ENCODE measurements at places on chromosomes 1 and 21.

DNA sequence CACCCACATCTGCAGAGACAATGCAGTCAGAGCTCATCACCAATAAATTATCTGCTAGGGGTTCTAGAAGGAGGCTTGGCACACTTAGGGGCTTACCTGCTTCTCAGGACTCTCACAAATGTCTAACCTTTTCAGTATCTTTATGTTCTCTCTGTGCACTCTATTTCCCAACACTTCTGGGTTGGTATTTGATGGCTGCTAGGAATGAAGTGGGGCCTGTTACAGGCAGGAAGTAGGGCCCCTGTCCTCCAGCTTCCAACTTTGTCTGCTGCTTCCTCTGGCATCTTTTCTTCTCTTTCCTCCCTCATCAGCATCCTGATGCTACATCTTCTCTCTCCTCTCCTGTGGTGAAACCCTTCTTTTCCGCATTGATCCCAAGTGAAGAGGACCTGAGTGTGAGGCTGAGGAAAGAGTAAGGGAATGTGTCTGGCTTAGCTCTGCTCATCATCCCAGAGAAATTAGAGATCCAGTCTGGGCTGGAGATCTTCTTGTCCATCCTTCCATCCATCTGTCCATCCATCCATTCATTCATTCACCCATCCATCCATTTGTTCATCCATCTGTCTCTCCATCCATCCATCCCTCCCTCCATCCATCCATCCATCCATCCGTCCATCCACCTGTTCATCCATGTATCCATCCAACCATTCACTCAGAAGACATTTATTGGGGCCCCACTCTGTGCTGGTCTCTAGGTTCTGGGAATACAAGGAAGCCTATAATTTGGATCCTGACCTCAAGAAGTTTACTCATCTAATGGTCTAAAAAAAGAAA is 2.9 kb upstream of the CSRP1 start:
- no peak for DNase-seq

DNA sequence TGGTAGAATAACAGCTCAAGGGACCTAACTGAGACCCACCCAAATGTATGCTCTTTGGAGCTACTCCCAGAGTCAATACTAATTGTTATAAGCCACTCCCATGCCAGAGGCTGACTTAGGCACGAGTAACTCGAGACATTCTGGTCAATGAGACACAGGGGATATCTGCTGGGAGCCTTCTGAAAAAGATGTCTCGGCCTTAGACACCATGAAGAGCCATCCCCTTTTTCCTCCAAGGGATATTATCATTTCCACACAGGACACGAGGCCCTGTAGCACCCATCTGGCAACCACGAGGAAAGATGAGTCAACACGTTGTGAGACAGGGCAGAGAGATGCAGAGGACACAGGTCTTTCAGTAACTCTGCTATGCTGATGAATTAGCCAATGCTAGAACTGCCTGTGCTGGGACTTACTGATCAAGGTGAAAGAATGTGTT is 30.7 kb downstream of the ITPKB start:
- no peak for DNase-seq

DNA sequence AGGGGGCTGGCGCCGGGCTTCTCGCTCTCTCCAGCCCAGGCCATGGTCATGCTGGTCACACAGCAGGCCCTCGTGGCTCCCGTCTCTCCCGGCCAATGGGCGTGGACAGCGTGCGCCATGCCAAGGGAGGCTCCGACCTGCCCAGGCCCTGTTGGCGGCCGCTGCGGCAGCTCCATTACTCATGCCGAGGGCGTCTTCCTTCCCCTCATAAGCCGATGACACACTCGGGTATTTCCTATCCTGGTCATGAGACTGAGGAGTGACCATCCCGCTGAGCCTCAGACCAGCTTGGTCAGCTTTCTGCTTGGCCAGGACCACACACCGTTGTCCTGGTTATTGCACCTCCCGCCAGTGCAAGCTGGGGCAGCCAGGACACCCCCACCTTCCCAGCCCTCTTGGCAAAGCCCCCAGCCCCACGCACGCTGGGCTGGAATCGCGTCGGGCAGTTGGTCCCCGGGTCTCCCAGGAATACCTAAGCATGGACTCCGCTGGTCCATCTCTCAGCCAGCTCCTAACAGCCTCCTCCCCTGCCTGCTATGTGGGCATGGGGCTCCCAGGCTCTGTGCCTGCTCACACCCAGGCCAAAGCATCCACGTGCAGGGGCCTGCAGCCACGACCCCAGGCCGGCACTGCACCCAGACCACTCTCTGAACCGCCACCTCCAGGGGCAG is 49.8 kb downstream of the ARHGEF16 start:
- no peak for DNase-seq

- DNase-seq: peak; percentile 97
Observed at GRCh38 chr1:26833432-26834405, 7.2 kb downstream of the ZDHHC18 start.

DNA sequence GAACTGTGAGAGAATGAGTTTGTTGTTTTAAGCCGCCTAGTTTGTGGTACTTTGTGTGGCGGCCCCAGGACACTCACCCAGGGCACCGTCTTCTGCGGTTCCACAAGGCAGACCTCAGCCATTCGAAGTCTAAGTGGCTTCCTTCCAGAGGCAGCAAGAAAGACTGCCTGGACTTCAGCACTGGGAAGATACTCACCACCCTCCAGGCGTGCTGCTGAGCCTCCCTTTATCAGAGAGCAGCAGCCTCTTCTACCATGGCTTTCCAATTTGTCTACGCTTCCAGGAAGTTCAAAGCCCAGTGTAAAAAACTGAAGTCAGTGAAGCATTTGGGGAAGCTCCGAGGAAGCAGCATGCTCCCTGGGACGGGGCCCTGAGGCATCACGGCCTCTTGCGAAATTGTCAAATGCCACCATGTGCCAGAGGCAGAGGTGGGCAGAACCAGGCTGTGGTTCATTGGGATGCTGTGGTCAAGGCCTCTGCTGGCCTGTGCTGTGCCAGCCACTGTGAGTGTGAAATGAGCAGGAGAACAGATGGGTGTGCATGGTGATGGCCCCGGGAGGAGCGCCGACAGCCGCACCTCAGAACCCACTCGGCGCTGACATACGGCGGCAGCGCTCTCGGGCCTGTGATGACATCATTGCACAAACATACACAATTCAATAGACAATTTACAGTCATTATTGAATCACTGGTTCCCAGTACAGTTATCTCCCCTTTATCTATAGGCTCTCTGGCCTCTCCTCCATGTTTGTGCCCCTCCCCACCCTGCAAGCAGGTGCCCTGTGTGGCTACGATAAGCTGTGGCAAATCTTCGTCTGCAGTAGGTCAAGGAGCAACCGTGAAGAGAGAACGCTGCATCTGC is 110.4 kb downstream of the PDE9A start:
- no peak for DNase-seq

DNA sequence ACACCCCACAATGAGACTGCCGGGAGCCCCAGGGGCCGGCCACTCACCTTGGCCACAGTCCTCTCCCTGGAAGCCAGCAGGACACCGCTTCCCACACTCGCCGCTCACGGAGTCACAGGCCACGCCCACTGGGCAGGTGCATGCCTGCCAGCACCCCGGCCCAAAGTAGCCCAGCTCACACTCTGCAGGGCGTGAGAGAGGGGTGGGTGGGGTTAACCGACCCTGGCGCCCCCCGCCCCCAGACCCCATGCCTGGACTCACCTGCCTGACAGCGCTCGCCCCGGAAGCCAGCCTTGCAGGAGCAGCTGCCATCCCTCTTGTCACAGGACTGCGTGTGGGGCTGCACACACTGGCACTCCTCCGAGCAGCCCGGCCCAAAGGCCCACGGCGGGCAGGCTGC is 50.7 kb downstream of the ARHGEF16 start:
- DNase-seq: no peak

DNA sequence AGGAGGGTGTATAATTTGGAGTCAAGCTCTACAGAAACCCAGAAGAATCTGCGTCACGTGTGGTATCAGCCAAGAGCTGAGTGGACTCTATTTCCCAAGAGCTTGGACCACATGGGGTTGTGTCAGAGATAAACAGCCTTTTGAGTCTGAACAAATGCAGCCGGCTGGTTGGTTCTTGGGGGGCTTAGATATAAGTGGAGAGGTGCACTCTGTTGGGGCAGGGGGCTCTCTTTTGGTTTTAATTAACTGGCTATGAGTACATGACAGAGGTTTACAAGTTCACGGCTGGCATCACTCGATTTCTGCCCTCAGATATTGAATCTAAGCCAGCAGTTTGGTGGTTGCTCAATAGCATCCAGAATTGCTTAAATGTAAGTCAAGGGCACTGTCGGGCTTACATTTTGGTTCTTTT is 501 bp upstream of the MRAP start:
- no peak for DNase-seq

GRCh38 chr1:28162151-28162550 is 14.3 kb downstream of the PTAFR start:
- DNase-seq: no peak

GRCh38 chr21:35508139-35508888 is 459.2 kb upstream of the RUNX1 start:
- DNase-seq: peak; percentile 7

DNA sequence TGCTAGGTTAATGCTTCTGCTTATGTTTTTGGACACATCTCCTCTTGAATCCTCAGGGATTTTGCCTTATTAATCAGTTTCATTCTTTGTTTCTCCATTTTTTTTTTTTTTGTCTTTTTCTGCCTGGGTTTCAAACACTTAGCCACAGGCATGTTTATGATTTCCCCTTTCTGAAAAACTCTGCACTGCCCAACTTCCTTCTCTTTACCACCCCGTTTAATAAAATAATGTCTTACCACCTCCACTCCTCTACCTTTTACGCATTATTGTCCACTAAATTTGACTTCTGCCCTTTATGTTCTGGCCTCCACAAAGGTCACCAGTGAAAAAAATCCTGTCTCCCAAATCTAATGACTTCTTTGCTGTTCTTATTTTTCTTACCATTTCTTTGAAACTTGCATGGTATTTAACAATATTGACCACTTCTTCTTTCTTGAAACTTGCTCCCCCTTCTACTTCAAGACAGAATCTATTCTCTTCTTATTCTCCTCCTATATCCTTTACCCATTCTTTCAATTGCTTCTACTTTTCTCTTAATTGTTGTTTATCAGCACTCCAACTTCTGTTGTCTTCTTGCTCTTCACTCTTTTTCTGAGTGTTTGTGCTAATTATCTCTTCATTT is 150.3 kb downstream of the TNFSF18 start:
- no peak for DNase-seq

- no peak for DNase-seq
Observed at GRCh38 chr1:201880928-201881571, 7.6 kb upstream of the SHISA4 start.

GRCh38 chr1:164619006-164619784 is 60.2 kb downstream of the PBX1 start:
- no peak for DNase-seq

GRCh38 chr1:175830500-175830899 is 87.1 kb upstream of the TNR start:
- DNase-seq: no peak

DNA sequence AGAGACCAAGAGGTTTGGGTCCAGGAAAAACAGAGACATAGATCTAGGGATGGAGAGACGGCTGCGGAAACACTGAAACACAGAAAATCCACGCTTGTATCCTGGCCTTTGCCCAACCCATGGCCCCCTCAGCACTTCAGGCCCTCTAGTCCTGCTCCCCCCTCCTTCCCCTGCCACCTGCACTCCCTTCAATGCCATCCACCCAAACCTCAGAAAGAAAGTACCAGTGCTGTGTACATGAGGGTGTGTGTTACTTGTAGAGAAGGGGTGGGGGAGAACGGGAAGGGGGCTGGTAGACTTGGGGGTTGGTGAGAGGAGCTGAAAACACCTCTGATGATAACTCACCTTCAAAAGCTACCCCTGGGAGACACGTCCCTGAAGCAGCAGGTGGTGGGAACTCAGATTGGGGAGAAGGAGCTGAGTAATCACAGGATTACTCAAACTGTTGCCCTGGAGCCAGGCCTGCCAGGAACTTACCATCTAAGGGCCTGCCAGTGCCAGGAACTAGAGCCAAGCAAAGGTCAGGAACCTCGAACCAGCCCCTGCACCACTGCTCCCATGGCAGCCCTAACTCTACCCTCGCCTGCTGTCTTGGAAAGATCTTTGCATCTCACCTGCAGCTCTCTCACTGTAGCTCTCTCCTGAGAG is 11.5 kb downstream of the RORC start:
- no peak for DNase-seq

- no peak for DNase-seq
Observed at GRCh38 chr1:67614511-67614934, 70.5 kb upstream of the GADD45A start.

DNA sequence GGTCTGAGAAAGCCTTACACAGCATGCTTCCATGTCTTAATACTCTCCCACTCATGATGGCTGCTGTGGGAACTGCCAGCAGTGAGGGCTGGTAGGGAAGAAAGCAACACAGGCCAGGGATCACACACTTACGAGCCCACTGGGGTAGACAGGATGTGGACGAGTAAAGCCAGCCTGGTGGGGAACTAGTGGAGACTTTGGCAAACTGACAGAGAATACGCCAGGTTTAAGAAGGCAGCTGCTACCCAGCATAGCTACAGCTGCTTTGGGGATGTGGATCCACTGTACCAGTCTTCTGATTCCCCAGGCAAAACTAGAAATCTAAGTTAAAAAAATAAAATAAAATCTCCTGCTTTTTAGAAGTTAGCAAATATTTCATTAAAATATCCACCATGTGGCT is 664.0 kb downstream of the SMYD3 start:
- DNase-seq: no peak

DNA sequence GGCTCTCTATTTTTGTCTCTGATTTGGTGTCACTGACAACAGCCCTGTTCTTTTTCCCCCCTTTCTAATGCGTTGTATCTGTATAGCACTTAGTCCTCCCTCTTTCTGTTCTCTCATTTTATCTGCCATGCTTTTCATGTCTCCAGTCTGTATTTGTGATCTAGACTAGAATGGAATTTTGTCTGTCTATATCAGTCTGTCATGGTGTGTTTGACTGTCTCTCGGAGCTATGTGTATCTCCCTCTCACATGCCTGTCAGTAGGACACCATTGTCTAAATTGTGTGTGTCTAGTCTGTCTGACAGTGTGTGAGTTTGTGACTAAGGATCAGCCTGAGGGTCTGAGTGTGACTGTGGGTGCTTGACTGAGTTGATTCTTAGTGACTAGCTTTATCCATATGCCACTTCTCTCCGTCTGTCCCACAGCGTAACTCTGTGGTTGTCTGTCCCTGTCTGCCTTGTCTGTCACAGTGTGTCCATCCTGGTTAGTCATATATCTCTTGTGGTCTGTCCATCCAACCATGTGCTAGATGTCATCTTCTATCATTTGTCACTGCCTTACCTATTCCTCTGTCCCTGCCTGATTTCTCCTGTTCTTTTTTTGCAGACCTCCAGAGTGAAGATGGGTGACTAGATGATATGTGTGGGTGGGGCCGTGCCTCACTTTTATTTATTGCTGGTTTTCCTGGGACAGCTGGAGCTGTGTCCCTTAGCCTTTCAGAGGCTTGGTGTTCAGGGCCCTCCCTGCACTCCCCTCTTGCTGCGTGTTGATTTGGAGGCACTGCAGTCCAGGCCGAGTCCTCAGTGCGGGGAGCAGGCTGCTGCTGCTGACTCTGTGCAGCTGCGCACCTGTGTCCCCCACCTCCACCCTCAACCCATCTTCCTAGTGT is 1.4 kb upstream of the B4GALT2 start:
- DNase-seq: no peak

- peak; percentile 83 for DNase-seq
Observed at GRCh38 chr1:187744665-187745064, 915.9 kb downstream of the PLA2G4A start.

All from GM12865 (cell line).